ENCODE measurements at places on chromosomes 3 and 15.

- no peak for DNase-seq
These were observed 73.1 kb downstream of the RAB11A start for GRCh38 chr15:65942436-65942835.

DNA sequence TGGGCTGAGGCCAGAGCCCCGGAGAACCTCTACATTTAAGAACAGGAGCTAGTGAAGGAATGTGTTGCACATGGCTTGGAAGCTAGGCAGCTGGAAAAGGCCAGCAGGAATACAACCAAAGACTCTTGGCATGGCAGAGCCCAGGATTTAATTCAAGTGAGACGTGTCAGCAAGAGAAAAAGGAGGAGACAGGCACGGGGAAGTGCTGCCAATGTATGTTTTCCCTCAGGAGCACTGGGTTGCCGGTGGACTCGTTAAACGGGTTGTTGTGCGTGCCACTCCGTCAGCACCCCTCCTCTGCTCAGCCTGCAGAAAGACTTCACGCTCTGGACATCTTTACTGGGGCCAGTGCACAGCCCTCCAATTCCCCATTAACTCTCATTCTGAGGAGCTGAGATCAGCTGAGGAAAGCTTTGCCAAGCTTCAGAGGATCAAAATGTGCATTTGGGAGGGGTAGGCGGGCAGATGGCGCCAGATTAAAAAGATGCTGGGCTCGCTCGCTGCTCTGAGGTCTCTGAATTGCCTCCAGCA is 103.7 kb downstream of the PDZRN3 start:
- no peak for DNase-seq

GRCh38 chr15:30984542-30984941 is 6.9 kb downstream of the MTMR10 start:
- no peak for DNase-seq

GRCh38 chr3:42814914-42815507 is 5.8 kb downstream of the ACKR2 start:
- no peak for DNase-seq

DNA sequence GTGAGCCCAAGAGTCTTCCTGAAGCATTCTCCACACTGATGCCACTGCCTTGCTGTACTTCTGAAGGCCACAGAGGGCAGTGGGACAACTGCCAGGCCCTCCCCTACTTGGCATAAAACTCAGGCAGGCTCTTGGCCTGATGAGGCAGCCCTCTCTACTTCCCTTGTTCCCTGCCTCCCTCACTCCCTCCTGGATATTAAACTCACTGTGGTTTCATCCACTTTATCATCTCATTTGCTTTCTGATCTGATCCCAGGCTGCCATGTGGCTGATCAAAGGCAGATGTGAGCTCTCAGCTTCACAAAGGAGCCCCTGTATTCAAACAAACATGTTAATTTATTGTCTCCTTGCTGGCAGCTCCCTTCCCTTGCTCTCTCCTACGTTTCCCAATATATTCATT is 533.5 kb downstream of the IGSF11 start:
- DNase-seq = no peak

DNA sequence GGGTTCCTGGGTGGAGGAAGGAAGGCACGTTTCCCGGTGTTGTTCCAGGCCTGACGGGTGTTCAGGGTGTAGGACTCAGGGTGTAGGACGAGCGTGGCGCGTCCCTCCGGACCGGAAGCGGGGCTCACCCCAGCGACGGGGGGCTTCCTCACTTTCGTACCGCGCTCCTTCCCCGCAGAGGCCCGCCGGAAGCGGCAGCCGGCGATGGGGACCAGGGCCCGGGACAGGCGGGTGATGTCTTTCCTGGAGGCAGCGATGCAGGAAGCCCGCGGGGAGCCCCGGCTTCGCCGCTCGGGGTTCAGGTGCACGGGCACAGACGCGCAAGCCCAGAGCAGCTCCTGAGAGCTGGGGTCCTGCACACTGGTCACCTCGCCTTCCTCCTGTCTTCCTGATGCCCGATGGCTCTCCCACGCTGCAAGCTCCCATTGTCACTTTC is 13.4 kb downstream of the FOXL2NB start:
- DNase-seq = no peak

DNA sequence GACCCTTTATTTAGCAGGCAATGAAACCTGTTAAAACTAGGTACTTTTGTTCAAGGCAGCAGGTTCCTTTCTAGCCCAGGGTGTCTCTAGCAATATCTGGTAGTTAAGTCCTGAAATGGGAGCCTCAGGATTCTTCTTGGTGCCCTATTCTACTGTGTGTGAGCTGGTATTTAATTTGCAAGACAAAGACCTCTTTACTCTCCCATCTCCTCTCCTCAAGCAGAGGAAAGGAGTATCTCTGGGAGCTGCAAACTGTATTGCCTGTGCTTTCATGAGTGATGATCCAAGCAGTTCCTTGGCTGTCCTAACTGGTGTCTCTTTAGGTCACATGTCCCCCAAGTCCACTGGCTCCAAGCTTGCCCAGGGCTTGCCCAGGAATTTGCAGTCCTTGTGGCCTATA is 188.2 kb downstream of the SI start:
- DNase-seq = no peak

DNA sequence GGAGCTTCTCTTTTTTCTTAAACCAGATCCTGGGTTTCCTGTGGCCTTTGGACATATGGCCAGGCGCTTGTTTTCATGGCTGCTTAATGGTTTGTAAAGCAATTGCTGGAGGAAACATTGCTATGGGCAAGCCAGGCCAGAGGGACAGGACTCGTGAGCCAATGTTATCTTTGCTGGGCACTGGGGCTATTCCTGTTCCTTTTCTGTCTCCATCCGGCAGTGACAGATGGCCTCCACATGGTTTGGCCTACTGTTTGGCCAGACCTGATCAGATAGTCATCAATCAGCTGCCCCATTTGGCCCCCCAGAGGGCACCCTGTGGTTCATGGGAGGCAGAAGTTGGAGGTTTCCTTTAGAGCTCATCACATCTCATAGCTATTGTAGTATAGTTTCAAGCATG is 326.1 kb upstream of the ROPN1 start:
- no peak for DNase-seq

GRCh38 chr3:169658311-169658931 is 5.1 kb downstream of the MECOM start:
- DNase-seq = no peak

DNA sequence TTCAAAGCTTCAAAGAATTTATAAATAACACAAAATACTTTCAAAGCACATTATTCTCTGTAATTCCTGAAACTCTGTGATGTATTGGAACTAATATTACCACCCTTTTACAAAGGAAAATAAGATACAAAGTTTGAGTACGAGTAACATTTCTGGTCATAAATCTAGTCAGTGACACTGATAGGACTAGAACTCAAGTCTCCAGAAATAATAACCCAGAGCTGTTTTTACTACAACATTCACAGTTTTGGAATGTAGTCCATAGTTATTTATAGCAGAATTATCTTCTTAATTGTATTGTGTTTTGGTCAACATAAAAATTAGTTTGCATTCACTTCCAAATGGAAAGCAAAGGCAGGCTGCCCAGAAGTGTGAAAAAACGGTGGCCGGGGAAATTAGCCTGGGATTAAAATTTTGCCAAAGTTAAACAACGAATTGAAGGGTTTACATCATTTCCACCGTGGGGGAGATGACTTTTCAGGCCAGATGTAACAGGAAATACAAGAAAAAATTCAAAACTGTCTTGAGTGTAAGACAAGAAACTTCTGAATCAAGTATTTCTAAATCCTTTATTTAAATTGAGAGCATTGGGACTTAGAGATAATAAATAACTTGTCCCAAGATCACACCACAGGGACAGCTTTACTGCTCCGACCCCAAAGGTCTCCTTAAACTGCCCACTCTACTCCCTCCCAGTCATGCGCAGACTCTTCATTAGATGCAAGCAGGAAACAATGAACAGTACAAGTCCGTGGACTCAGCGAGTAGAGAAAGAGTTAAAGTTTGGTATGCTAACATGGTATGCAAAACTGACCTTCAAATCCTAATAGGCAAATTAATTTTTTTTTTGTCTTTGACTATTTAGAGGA is 74.3 kb upstream of the VGLL4 start:
- no peak for DNase-seq

DNA sequence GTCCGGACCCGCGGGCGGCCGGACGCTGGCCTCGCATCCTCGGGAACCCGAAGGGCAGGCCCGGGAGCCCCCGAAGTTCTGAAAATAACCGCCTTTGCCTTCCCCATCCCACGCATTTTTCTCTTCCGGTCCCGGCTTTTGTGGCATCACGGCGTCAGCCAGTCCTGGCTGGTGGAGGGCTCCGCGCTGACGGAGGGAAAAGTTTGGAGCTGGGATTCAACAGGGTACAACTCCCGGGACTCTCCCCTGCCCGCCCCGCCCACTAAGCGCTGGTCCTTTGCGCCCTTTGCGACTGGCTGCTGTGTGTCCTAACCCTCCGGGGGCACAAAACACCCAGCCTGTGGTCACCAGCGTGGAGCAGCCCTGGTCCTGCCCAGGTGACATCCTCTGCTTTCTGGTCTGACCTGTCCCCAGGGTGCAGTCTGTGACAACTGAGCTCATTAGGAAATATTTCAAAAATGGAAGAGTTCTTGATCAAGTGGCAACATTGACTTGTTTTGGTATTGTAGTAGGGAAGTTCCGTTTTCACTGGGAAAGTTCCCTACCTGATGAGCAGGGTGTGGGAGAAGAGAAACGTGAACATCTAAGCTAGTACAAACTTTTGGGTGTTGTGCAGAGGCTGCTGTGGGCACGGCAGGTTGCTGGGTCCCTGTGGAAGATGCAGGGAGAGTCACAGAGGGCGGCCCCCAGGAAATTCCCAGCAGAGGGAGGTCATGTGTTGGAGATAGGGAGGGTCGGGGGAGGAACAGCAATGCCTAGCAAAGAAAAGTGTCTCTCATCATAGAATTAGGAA is 775 bp downstream of the ARNT2 start:
- DNase-seq = no peak

- DNase-seq = no peak
These were observed 127.1 kb downstream of the PTPRG start for GRCh38 chr3:61688307-61688984.

DNA sequence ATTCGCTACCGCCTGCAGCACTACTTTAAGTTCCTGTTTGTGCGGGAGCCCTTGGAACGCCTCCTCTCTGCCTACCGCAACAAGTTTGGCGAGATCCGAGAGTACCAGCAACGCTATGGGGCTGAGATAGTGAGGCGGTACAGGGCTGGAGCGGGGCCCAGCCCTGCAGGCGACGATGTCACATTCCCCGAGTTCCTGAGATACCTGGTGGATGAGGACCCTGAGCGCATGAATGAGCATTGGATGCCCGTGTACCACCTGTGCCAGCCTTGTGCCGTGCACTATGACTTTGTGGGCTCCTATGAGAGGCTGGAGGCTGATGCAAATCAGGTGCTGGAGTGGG is 995 bp downstream of the CHST14 start:
- DNase-seq = peak; percentile 5

DNA sequence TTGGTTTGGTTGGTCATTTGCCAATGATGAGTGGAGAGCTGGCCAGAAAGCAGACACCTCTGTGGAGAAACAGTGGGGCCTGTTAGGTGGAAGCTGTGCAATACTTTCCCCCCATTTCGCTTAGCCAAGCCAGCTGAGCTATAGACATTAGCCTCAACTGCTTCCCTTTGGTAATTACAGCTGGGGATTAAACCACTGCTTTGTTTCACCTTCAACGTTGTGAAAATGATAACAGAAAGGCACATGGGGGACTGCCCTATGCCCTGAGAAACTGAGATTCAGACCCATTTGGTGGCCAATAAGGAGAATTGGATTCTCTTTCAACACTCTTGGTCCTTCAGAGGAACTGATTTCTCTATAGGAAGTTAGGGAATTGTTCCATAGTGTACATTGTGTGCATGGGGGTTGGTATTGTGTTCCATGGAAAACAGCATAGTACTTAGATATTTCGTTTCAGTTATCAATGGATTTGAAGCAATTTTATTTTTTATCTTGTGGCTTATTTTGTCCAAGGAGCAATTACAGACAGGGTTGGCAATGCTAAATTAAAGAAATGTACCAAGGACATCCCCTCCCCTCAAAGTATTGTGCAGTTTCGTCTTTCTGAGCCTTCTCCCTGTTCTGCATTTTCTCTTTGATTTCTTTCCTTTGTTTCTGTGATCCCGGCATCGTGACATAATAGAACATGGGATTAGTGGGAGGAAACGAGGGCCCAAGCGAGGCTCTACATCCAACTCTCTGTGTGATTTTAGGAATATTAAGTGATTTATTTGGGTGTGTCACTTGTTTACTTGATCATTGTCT is 194.3 kb downstream of the FNDC3B start:
- DNase-seq = no peak

DNA sequence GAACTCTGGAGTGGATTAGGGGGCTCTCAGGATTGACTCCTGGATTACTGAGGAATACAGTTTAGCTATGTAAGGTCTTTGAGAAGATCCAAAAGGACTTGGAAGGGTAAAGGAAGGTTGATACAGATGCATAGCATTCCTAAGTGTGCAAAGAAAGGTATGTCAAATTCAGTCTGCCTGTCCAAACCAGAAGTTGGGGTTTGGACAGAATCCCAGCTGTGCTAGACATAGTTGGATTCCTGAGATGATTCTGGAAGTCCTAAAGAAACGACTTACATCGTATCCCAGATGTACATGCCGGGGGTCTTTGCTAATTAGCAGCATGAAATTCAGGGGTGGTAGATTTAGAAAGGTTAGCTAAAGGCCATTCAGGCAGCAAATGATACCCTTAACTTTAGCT is 97.7 kb upstream of the TSPAN3 start:
- no peak for DNase-seq

DNA sequence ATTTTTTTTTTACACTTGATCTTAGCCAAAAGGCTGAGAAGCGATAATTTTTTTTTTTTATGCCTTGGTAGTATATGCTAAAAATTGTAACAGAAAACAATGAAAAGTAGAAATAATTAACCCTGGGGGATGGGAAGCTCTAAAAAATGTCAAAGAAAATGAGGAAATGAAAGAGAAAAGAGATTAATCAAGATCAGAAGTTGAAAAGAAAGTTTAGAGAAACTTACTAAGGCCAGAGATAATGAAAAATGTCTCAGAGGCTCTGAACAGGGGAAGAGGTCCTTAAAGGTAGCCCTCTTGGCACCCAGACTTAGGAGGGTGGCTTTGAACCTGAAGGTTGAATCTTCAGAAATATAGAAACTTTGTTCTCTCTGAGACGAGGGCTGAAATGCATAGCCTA is 58.6 kb upstream of the ZBED2 start:
- DNase-seq = no peak

GRCh38 chr3:137972396-137972795 is 37.6 kb upstream of the CLDN18 start:
- no peak for DNase-seq

GRCh38 chr3:149131589-149131988 is 2.2 kb downstream of the HPS3 start:
- DNase-seq = no peak

GRCh38 chr15:52252781-52253180 is 42.8 kb downstream of the MYO5C start:
- DNase-seq = no peak

- no peak for DNase-seq
These were observed 75.0 kb downstream of the COL8A1 start for GRCh38 chr3:99713440-99713839.

- DNase-seq = peak; percentile 89
These were observed 17.9 kb downstream of the ARHGEF3 start for GRCh38 chr3:56783644-56784447.

DNA sequence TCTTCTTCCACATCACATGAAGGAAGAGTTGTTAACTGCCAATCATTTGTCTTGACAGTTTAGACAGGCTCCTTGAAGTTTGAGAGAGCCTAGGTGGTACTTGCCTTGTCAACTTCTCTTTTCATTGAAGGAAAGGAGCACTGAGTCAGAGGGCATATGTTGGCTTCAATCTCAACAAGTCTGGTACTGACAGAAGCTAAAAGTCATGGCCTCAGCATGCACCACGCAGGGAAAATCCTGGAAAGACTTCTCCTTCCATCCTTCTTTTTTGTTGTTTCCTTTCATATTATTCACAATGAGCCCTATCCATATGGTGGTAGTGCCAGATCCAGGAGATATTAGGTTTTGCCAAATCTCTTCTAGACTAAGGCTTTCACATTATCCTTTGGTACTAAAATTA is 1272.5 kb downstream of the ROBO1 start:
- DNase-seq = no peak

Measured in CD4-positive, alpha-beta T cell treated with Interleukin-15 for 4 hours (primary cell).